ENCODE measurements at places on chromosomes 16 and 17.
A peak's percentile ranks its signal among the peaks of the same experiment; 100 is the strongest.

GRCh38 chr16:87160701-87161337, 156.4 kb downstream of the C16orf95 start:
- no peak for DNase-seq

- no peak for DNase-seq
Observed at GRCh38 chr16:56625943-56626654, 518 bp downstream of the MT1E start.

GRCh38 chr17:12963505-12963904, 54.3 kb downstream of the ELAC2 start:
- no peak for DNase-seq

- DNase-seq = no peak
Observed at GRCh38 chr16:11429823-11430222, 84.6 kb downstream of the RMI2 start.

GRCh38 chr16:85560932-85561247, 52.2 kb upstream of the GSE1 start:
- DNase-seq = no peak

DNA sequence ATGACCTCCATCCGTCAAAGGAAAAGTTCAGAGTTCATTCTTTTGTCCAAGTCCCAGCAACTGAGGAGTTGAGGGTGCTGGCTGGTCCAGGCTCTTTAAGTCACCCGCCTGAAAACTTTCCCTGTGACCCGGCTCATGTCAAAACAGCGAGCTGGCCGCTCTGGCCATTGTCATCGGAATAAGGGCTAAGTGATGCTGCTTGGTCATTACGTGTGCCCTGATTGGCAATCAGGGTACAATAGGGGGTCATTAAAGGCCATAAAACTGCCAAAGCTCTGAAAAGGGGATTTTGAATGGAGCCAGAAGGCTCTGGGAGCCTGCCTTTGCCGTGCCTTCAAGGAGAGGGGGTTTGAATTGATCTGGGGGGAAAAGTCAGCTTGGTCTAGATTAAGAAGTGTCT, 88.5 kb upstream of the IRX3 start:
- DNase-seq = no peak

DNA sequence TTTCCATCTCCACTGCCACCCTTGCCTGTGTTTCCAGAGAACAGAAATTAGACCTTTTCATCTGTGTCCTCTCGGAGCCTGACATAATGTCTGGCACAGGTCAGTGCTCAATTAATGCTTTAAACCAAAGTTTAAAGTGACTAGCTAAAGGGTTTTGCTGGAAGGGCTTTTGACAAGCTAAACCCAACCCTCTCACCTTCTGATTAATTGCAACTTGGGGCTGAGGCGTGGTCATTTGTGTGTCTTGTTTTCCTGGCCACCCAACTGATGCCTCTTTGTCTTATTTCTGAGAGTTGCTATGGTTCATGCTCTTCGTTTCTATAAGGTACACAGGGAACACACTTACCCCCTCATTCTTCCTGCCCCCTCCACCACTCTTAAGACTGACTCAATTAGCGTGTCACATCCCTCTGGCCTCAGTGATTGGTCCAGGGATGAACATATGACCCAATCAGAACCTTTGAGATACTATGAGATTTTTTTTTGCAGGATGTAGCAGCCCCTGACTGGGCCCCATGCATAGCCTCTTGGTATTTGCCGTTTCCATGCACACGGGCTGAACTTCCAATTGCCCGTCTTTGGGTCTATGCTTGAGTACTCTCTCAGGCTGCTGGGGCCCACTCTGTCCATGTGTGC, 15.8 kb upstream of the BRD7 start:
- no peak for DNase-seq

DNA sequence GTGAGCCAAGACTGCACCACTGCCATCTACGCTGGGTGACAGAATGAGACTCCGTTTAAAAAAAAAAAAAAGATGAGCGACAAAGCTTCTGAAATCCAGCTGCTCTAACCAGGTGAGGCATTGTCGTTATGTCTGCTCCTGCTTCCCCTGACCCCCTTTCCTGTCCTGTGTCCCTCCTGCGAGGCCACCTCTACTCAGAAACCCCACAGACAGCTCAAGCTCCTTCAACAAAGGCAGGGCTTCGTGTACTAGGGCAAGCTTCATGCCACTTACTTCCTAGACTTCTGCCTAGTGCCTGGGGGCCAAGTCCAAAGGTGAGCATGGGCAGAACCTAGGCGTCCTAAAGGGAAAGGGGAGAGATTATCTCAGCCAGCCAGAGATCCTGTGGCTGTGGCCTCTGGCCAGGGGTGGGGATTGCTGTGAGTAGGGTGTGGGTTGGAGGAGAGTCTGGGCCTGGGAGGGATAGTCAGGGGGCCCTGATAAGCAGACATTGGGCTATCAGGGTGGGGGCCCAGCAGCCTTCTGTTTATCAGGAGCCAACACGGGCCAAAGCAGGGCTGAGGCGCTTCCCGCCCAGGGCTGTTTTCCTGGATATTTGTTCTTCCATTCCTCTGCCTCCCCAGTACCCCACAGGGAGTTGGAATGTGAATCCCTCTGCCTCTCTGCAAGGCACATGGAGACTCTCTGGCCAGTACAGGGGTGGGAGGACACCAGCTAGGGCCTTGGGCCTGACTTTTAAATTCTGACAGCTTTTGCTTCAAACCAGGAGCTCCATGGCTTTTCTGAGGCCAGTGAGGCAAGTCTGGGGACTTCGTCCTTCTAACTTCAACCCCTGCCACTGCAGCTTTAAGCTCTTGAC, 10.4 kb downstream of the ERAL1 start:
- no peak for DNase-seq

- no peak for DNase-seq
Observed at GRCh38 chr17:42682722-42683403, 532 bp downstream of the CNTNAP1 start.

- DNase-seq = no peak
Observed at GRCh38 chr16:2811703-2812471, 5.2 kb upstream of the PRSS21 start.

DNA sequence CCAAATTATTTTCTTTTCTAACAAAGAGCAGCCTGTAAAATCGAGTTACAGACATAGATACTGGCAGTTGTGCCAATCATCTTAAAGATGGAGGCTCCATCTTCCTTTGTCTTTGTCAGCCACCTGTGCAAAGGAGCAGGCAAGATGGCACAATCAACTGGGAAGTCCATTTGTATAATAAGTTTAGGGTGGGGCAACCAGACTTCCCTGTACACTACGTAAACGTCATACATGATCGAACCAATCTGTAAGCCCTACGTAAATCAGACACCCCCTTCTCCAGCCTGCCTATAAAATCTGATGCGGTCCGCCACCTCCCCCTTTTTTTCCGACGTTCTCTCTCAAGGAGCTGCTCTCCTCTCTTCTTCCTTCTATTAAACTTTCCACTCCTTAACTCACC, 31.4 kb upstream of the MEAK7 start:
- DNase-seq = no peak

DNA sequence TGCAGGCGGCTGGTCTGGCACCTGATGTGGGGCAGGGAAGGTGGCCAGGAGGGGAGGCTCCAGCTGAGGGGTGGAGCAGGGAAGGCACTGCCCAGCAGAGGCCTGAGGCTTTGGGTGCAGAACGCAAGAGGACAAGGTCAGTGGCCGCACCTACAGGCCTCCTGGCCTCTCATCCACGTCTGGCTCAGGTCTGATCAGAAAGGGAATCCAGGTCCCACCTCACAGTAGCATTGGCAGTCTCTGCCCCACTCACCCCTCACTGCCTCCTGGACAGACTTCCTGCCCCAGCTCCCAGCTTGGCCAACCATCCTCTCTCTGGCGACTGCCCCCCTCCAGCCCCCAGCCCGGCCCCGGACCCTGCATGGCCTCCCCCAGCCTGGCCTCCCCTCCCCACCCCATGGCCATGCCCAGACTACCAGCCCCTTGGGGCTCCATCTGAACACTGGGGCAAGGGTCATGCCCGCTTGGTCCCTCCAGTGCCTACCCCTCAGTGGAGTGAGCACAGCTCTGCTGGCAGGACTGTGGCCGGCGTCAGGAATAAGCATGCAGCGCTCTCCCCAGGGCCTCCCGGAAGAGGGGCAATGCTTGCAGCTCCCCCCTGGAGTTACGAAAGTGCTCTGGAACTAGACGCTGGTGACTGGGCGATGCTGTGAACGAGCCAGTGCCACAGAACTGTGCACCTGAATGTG, 4.6 kb downstream of the UTS2R start:
- no peak for DNase-seq

GRCh38 chr16:74568961-74569631, 37.8 kb downstream of the GLG1 start:
- no peak for DNase-seq

DNA sequence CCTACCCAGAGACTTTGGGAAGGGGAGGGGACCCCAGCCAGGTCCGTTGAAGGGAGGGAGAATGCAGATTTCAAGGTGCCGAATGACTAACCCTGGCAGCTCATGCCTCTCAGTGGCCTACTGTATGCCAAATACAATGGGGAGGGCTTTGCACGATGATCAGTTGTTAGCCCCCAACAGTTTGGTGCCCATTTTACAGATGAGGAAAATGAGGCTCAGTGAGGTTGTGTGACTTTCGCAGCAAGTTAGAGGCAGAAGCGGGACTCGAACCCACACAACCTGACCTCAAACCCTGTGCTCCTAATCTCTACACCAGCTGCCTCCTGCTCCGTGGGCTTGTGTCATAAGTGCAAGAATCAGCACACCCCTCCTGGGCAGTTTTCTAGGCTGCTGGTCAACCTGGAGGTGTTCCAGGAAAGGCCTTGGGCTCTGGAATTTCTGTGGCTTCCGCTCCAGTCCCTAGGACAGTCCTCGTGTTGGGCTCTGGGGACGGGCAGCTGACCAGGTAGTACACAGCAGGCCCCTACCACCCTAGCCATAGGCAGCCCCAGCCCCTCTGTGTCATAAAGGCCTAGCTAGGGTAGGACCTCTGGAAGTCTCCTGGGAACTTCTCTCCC, 11.9 kb upstream of the NAGPA start:
- DNase-seq = no peak

GRCh38 chr16:11097094-11097786, 152.9 kb downstream of the CLEC16A start:
- DNase-seq = no peak

- DNase-seq = no peak
Observed at GRCh38 chr17:34653511-34653910, 74.1 kb downstream of the TMEM132E start.

GRCh38 chr16:82582975-82583374, 43.8 kb upstream of the CDH13 start:
- no peak for DNase-seq

DNA sequence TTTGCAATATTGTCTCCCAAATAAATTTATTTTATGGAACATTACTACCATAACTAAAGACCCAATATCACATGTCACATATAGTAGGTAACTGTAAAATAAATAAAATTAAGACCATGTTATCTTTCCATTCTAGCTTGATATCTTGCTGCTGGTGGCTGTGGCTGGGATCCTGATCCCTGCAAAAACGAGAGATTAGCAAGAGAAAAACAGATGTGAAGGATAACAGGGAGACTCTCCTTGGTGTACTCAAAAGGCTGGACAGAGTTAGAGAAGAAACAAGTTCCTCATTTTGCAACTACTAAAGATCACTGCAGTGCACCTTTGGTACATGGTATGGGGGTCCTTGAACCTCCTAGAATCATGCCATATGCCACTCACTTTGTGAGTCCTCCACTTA, 49.7 kb downstream of the ARHGAP27 start:
- DNase-seq = no peak

DNA sequence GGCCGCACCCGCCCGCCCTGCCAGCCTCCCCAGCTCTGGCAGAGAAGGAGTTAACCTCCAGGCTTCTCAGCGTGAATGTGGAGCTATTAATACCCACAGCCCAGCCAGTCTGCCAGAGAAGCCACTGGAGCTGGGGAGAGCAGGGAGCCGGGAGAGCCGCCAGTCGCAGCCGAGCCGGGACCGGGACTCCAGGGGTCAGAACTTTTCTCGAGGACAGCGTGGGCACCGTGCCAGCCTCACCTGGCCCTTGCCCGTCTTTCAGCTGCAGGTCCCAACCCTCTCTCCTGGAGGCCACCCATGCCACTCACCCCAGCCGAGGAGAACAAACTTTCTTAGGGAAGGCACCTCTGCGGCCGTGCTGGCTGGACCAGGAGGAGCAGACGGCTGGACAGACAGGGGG, 33.8 kb upstream of the SBK1 start:
- DNase-seq = no peak

- no peak for DNase-seq
Observed at GRCh38 chr16:11781773-11782172, 15.3 kb downstream of the ZC3H7A start.

- no peak for DNase-seq
Observed at GRCh38 chr16:60648290-60648689, 1387.9 kb downstream of the CDH8 start.

DNA sequence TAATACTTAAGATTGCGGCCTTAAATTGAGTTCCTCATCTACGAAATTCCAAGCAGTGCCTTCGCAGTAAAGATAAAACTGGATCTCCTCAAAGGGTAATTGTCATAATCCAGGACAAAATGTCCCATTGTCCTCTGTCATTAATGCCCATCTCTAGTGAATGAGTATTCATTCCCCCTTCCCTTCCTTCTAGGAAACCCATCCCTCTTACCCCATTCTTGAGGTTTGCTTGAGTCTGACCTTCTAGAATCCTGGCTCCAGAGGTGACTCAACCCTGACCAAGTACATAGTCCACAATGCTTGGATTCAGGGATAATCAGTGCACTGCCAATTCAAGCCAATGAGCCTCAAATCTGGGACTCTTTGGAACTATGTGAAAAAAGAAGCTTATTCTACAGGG, 47.0 kb upstream of the MAF start:
- DNase-seq = no peak

- DNase-seq = no peak
Observed at GRCh38 chr17:41914358-41914766, 4.4 kb downstream of the ACLY start.

- no peak for DNase-seq
Observed at GRCh38 chr16:48503779-48504178, 106.2 kb downstream of the N4BP1 start.

GRCh38 chr16:4244254-4245076, 2.6 kb upstream of the SRL start:
- no peak for DNase-seq

DNA sequence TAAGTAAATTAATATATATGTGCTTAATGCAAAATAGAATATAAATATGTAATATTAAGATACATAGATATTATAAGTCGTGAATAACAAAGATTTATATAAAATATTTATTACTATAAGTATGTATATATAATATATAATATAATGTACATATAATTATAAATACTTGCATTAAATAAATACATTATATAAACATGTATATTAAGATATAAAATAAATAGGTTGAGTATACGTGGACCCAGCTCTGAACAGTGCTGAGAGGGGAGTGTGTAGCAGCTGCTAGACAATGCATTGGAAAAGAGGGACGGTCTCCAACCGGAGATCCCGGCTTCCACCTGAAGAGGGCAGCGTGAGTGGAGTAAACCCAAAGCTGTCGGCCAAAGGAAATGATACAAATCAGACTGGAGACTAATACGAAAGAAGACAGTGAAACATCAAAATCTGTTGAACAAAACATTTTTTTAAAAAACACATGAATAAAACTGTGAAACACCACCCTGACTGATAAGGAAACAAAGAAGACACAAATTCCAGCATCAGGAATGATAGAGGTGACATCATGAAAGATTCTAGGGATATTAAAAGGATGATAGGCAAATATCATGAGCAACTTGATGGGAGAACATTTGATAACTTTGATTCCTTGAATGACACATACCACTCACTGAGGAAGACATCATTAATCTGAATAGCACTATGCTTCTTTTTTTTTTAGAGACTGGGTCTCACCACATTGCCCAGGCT, 125.4 kb upstream of the CHMP6 start:
- peak; percentile 56 for DNase-seq
